ENCODE measurements at places on chromosomes 4 and X.

DNA sequence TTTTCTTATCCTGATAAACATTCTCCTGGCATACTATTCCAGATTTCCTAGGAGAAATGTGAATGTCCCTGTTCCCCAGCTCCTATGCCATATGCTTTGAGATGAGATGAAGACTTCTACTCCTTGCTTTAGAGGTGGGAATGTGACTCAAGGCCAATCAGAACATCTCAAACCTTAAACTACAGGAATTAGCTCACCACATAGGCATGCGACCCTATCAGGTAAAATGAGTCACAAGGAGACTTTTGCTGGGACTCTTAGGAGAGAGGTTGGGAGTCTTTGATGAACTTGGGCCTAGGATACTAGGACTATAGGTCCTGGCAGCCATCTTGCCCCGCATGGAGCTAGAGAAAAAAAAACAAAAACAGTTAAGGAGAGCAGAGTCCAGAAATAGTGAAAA lies 5.8 kb upstream of the USO1 start:
- DNase-seq = no peak

DNA sequence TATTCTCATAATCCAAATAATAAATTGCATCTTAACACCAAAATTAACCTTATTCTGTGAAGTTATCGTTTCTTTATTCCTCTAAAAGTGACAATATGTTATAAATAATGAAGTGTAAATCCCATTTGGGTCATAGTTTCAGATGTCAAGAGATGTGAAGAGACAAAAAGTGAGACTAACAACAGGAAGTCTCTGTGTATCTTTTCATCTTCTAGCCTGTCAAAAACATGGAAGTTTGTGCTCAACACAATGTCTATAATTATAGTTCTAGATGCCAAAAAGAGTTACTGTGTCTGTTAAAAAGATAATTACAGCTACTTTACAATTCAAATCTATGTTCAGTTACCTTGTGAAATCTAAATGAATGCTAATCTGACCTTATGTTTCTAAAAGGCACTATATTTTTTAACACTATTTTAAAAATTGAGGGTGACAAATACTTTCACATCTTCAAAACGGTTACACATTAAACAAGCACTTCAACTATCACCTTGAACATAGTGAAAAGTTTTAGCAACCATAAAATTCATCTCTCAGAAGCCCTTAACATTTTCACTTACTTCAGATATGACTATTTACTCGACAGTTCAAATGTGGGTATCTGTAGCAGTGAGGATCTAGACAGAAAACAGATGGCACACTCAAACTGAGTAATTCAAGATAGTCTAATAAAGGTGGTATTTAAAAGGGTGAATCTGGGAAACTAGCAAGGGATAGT lies 509.8 kb downstream of the ARAP2 start:
- no peak for DNase-seq

- no peak for DNase-seq
These were observed 112.6 kb downstream of the EFNB1 start for GRCh38 chrX:68941385-68941952.

DNA sequence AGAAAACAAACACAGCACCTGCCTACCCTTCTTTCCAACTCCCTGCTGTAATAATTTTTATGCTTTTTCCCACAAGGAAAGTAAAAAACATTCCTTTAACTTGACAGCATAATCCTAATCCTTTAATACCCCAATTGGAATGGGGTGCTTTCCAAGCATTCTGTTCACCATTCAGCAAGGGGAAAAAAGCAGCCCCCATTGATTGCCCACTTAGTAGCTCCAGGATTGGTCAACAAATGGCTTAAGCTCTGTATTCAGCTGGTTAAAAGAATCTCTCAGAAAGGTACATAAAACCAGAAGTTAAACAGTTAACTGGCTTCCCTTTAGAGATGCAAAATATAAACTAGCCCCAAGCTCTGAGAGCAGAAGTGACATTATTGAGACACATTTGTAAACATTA lies 194.8 kb upstream of the ATOH1 start:
- no peak for DNase-seq

DNA sequence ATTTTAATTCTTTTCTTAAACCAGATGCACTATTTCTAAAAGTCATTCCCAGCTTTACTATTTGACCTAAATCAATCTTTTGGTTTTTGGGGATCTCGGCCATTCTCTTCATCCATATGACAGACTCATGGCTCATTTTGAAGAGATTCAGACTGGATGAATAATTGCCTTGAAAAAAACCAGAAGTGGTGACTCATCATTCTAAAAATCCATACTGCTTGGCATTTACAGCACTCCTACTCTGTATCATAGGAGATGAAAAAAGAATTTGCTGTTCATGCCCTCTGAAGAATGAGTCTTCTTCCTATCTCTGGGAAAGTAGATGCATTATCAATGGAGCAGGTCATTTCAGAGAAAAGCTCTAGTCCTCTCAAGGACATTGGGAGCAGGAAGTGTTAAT lies 220.5 kb upstream of the RPS6KA3 start:
- DNase-seq = no peak

- DNase-seq = no peak
These were observed 322.8 kb upstream of the PPARGC1A start for GRCh38 chr4:24212642-24213041.

DNA sequence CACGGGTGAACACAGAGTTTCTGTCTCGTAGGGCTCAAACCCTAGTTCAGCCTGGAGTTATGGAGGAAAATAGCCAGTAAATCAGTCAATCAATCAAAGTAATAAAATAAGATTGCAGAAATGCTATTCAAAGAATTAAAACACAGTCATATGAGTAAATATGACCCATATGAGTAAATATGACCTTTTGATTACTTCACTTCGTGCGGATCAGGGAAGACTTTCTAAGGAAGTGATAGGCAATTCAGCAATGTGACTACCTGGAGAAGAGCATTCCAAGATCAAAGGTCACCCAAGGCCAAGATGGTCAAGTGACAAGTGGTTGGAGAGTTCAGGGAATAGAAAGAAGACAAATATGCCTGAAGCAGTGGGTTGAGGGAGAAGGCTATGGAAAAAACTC lies 722.6 kb downstream of the ADGRL3 start:
- no peak for DNase-seq

GRCh38 chr4:158446106-158446505 lies 75.6 kb upstream of the RXFP1 start:
- DNase-seq = no peak

- peak; percentile 79 for DNase-seq
These were observed 34.5 kb upstream of the CYBB start for GRCh38 chrX:37745354-37745753.

DNA sequence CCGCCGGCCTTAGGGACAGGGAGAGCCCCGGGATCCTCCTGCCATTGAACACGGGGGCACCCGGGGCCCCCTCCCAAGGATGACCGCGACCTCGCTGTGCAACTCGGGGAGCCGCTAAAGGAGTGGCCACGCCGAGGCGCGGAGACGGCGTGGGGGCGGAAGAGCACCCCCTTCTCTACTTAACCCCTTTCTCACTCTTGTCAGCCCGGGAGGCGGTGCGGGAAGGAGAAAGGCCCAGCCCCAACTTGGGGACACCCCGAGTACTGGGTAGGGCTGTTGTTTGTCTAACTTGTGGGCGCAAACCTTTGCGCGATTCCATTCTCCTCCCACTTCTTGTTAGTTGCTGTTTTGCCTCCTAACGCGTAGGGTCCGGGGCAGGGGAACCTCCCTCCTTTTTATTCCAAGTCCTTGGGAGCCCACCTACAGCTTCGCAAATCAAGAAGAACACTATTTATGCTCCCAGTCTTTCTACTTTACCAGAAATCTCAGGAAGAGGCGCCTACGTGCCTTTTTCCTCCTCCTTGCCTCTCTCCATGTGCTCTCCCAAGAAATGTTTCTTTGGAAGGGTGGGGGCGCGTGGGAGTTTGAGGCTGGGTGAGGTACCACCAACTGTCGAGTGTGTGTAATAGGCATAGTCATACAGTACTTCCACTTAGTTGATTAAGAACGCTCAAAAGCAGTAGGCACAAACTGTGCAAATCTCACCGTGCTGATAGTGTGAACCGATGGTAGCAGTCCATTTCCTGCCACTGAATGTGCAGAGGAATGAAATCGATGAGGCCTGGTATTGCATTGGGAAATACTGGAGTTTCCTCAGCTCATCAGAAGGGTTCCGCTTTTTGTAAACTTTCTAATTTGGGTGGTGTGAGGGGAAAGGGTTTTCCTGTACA lies 813 bp downstream of the DIAPH2 start:
- DNase-seq = peak; percentile 30

DNA sequence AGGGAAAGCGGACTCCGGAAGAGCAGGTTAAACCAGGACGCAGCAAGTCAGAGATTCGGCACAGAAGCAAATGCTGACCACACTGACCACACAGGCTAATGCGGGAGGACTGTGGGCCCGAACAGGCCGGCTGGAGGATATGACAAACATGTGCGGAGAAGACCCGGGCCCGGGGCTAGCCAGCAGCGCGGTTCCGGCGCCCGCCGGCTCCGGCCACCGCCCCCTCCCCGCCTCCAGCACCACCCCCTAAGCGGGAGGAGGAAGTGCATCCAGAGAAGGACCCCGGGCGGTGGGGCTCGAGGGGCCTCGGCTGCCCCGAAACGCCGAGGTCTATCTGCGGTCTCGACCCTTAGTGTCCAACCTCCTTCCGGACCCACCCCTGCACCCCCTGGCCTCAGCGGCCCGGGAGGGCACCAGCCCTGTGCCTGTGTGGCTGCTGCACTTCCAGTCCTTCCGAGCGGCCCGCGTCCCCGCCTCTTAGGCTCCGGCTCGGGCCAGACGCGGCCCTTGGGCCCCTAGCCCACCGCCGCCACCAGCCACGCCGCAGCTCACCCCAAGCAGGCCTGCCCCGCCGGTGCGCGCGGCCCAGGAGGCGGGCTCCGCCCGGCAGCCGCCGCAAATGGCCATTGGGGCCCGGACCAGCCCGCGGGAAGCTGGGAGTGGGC lies 2.1 kb downstream of the ELOVL6 start:
- peak; percentile 79 for DNase-seq

- no peak for DNase-seq
These were observed 107.4 kb upstream of the MAMLD1 start for GRCh38 chrX:150255441-150256296.

DNA sequence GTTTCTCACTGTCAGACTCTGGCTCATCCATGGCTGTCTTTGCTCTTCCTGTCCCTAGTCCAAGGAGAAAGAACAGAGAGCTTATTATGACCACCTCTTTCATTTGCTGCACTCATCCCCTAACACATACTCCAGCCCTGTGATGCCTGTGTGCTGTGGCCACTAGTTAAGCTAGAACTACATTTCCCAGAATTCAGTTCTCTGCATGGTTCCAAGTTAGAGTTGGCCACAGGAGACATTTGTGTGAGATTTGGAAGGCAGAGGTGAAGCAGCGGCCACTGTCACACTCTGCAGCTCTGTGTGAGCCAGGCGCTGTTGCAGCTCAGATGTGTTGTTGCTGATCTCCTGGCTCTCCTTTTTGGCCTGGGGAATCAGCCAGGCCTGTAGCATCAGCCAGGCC lies 188.2 kb upstream of the ATP6AP2 start:
- no peak for DNase-seq

DNA sequence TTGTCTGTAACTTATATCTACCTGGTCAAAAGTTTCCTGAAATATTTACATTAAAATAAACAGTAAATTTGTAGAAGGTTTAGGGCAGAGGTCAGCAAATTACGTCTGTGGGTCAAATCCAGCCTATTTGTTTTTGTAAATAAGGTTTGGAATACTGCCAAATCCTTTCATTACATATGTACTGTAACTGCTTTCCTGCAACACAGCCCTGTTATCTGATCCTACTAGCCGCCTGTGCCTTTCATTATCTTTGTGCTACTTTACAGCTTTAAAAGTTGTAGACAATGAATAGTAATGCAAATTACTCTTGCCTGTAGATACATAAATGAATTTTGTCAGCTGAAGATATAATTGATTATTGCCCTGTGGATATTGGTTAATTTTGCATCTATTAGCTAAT lies 369.6 kb upstream of the SLC7A11 start:
- DNase-seq = no peak

DNA sequence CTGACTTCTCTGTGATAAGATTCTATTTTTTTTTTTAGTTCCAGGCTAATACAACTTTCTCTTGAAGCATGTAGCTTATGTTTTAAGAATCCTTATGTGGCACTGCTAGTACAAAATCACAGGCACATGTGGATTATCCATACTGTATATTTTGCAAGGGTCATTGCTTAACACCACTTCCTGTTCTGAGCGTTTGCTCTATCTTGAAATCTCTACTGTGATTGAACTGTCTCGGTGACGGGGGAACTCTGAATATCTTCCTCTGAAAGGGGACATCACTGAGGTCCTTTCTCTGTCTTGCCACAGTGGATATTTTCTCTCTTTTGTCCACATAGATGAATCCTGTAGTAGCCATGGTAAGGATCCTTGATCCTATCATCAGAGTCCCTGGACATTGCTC lies 2.1 kb upstream of the WFS1 start:
- DNase-seq = no peak

GRCh38 chrX:148576396-148576795 lies 76.0 kb downstream of the AFF2 start:
- no peak for DNase-seq

GRCh38 chr4:11634283-11634682 lies 205.6 kb upstream of the HS3ST1 start:
- DNase-seq = no peak

DNA sequence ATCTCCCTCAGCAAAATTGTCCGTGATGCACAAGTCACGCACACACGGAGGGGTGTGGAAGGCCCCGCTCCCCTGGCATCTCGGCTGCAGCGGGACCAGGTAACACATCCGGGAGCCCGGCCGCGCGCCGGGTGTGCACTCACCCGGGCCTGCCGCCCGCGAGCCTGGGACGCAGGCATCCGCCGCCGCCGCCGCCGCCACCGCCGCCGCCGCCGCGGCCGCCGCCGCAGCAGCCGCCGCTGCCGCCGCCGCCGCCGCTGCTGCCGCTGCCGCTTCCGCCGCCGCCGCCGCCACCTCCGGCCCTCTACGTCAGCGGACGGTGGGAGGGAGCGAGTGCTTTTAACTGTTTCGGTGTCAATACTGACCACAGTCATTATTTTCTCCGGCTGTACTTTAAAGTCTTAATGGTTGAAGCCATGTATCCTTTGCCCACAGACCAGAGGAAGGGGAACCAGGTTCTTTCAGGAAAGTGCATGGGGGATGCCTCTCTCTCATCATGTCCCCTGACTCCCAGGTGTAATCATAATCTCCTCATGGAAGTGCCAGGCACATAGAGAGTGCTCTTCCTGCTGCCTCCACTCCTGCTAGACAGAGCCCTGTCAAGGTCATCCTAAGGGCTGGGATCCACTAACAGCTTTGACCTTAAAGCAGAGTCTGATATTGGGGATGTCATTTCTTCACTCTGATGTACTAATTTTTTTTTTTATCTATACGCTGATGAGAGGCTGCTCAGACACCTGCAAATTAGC lies 38.0 kb downstream of the MAGEE2 start:
- peak; percentile 26 for DNase-seq

- DNase-seq = no peak
These were observed 1295.8 kb upstream of the TENM3 start for GRCh38 chr4:180947425-180947824.

Measured in activated naive CD8-positive, alpha-beta T cell treated with anti-CD3 and anti-CD28 coated beads, Interleukin-2, amount 10 ng/mL, durations not matched to agents 7 days and 5 days (primary cell).